ENCODE measurements at places on chromosomes 12 and 14.

DNA sequence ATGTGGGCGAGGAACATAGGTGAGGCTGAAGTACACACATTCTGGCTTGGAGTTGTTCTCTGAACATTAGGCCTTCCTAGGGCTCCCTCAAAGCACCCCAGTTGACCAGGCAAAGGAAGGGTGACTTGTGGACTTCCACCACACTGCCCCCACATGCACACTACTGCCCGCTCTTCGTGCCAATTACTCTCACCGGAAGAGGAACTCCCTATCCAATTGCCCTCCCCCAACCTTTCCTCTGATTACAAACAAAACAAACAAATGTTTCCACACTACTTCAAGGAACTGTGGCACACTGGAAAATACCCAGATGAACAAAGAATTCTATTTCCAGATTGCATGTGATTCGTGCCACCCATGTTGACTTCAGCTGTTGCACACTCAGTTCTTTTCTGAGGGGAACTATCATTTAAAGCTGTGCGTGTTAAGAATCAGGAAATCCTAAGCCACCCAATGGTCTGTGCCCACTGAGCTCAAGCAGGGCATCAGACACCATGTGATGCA lies 139.3 kb downstream of the SSPN start:
- DNase-seq, result no peak

GRCh38 chr12:46218322-46219095 lies 50.3 kb downstream of the SLC38A1 start:
- DNase-seq, result no peak

- DNase-seq, result peak; percentile 68
These were observed 23.3 kb downstream of the DYRK2 start for GRCh38 chr12:67671892-67672291.

GRCh38 chr14:104467641-104468040 lies 111.9 kb upstream of the C14orf180 start:
- no peak for DNase-seq

- DNase-seq, result no peak
These were observed 59.7 kb downstream of the PLXNC1 start for GRCh38 chr12:94207849-94208621.

DNA sequence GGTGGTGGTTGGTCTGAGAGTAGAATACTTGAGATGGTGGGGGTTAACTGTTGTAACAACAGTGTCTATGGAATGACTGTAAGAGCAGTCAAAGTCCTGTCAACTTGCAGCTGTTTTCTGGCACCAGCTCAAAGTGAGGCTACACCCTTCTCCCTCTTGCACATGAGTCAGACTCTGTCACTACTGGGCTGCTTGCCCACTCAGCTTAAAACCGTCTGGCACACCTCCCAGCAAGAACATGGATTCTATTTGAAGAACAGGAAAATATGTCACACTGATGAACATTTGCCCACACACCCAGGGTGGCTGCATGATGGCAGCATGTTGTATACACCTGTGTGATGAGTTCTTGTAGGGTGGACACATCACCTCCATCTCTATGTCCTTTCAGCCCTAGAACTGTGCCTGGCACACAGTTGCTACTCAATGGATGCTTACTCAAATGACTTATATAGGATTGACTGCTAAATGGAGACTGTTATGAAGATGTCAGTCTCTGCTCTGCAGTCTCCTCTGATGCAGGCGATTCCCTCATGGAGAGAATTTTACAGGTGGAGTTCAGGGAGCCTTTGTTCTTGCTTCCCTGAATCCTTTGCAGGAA lies 19.3 kb upstream of the SERPINA6 start:
- peak; percentile 94 for DNase-seq

DNA sequence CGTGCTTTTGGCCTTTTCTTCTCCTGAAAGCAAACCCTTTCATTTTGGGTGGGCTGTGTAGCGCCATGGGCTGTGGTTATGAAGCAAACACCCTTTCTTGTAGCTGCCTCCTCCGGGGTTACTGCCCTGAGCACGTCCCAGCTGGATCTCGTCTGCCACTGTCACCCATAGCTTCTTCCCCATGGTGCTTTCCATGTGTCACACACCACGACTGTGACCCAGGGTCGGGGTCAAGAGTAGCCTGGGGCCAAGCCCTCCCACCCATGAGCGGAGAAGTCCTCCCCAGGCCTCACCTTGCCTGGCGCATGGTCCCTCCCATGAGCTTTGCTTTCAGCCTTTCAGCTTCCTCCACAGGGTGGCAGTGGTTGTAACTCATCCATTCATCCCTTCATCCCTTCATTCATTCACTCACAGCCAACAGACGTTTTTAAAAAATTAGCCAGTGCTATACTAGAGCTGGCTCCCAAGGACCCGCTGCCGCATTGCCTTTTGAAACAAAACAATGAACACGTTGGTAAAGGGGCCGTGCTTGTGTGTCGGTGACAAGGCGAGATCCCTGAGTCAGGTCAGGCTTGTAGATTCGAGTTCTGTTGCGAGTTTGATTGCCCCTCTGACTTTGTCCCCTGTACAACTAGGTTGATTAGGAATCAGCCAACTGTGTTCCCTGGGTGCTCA lies 29.5 kb downstream of the MEG3 start:
- DNase-seq, result no peak

DNA sequence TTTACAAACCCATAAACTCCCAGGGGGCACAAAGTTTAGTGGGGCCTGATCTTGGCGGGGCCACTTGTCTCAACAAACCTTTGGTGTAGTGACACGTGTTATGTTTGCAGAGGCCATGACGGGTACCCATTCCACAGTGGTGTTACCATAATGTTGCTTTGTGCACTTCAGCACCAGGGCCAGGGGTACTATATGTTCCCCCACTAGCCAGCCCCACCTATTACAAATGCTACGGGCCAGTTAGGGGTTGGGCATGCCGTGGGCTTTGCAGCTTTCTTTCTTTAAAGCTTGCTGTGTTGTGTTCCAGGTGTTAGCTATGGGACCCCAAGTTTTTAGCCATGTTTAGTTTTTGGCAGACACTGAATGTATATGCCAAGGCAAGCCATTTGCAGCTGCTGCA lies 30.8 kb upstream of the G2E3 start:
- no peak for DNase-seq

All from body of pancreas (tissue), 4 donors.